ENCODE measurements at places on chromosomes 3 and 15.

GRCh38 chr3:37686220-37686619, 175.5 kb upstream of the CTDSPL start:
- no peak for DNase-seq

DNA sequence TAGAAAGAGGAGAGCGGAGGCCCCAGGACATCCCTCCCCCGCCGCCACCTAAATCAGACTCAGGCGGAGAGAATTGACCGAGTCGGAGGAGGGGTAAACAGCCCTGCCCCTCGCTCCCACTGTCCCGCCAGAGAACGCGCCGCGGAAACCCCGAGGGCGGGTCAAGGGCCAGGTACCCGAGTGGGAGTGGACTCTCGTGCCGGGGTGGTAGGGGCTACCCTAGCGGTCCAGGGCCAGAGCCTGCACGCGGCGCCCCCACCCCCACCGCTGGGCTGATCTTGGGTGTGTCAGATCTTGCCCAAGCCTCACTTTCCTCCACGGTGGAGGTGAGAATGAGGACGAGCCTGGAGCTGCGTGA, 19.0 kb downstream of the SPATA12 start:
- no peak for DNase-seq

- DNase-seq = peak; percentile 69
These were observed 1.4 kb upstream of the RAP2B start for GRCh38 chr3:153160451-153161137.

GRCh38 chr15:93265111-93265556, 176.1 kb upstream of the RGMA start:
- DNase-seq = no peak

DNA sequence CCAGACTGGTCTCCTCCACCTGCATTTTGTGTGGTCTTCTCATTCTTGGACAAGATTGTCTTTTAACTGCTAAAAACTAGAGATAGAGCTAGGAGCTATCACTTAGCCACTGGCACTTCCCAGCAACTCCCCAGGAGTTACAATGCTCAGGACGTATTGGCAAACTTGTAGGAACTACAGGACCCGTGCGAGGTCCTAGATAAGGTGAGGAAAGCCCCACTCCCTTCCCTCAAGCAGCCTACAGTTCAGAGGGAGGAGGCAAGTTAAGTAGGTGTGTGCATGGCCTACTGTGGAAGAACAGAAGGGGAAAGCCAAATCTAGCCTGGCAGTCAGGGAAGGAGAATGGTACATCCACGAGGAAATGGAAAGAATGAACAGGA, 504.7 kb upstream of the PROK2 start:
- DNase-seq = no peak

- no peak for DNase-seq
These were observed 11.2 kb upstream of the LIPC start for GRCh38 chr15:58420579-58421043.

DNA sequence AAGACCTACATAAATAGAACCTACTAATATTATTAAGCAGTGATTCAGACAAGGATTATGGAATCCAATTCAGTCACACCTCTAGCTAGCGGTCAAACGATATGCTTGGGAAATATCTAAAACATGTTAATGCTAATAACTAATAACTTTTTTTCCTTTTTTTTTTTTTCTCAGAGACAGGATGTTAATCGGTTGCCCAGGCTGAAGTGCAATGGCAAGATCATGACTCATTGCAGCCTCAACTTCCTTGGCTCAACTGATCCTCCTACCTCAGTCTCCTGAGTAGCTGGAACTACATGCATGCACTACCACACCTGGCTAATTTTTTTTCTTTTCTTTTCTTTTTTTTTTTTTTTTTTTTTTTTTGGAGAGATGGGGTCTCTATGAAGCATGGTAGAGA, 124.1 kb downstream of the NR2E3 start:
- DNase-seq = no peak

DNA sequence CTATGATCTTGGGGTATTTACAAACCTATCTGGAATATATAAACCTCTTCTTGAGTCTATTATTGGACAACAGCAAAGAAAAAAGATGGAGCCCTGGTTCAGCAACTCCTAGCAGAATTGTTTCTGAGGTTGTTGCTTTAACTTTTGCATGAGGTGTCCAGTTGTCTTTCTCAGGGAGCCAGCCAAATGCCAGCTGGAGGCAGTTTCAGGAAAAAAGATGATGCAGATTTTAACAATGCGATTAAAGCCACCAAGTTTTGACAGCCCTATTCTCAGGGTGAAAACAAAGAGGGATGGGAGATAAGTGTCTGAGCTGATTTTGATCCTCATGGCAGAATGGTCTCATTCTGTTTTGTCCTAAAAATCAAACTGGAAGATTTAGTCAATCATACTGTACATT, 181.6 kb upstream of the RASGRP1 start:
- no peak for DNase-seq

DNA sequence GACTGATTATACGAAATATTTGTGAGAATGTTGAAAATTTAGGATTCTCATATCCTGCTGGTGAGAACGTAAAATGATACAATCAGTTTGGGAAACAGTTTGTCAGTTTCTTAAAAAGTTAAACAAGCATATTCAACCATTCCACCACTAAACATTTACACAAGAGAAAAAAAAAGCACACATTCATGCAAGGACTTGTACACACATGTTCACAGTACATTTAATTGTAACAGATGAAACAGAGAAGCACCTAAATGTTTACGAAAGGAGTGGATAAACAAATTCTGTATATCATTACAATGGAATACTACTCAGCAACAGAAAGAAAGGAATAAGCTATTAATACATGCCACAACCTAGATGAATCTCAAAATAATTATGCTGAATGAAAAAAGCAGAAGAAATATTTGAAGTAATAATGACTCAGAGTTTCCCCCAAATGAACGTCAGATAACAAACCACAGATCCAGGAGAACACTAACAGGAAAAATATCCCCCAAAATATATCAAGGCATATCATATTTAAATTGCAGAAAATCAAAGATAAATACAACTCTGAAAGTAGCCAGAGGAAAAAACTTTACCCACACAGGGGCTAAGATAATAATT, 14.3 kb downstream of the ANKRD28 start:
- DNase-seq = no peak

GRCh38 chr15:45849136-45849535, 214.3 kb downstream of the SQOR start:
- no peak for DNase-seq

Measured in stimulated activated CD8-positive, alpha-beta memory T cell treated with anti-CD3 and anti-CD28 coated beads, Interleukin-7, amount 100 ng/mL, for 4 hours (primary cell).